ENCODE measurements at places on chromosomes 3 and 15. TPM values are rescaled to one million over a fixed set of nuclear protein-coding genes. Genes with fewer than 3 reads are reported as not detected.

Gene GATA2
- total RNA-seq: not detected

Gene FSTL1
- total RNA-seq: 0.40 TPM

- peak; percentile 13 for DNase-seq
- no peak overlapping the region for H3K27ac ChIP-seq
- no peaks in the 10 kb centered on the region for H3K27me3 ChIP-seq
- no peaks in the 10 kb centered on the region for H3K36me3 ChIP-seq
Observed at GRCh38 chr3:148309390-148310035, 388.2 kb upstream of the AGTR1 start.

DNA sequence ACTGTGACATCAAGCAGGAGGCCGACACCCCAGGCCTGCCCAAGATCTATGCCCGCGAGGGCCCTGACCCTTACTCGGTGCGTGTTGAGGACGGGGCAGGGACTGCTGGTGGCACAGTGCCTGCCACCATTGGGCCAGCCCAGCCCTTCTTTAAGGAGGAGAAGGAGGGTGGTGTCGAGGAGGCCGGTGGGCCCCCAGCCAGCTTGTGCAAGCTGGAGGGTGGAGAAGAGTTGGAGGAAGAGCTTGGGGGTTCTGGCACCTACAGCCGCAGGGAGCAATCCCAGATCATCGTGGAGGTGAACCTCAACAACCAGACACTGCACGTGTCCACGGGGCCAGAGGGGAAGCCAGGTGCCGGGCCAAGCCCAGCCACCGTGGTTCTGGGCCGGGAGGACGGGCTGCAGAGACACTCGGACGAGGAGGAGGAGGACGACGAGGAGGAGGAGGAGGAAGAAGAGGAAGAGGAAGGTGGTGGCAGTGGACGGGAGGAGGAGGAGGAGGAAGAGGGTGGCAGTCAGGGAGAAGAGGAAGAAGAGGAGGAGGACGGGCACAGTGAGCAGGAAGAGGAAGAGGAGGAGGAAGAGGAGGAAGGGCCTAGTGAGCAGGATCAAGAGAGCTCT lies 5.4 kb downstream of the ZBTB47 start:
- no peaks in the 10 kb centered on the region for H3K4me1 ChIP-seq
- no peak overlapping the region for H3K4me3 ChIP-seq
- H3K27ac ChIP-seq: no peak overlapping the region
- H3K36me3 ChIP-seq: no peaks in the 10 kb centered on the region

Gene ZIC1
- total RNA-seq: not detected

- DNase-seq: no peak
- no peak overlapping the region for H3K27ac ChIP-seq
- no peaks in the 10 kb centered on the region for H3K27me3 ChIP-seq
- no peaks in the 10 kb centered on the region for H3K4me1 ChIP-seq
Observed at GRCh38 chr3:36852071-36852470, 87.7 kb upstream of the DCLK3 start.

Gene IL17RD
- total RNA-seq: 0.02 TPM

DNA sequence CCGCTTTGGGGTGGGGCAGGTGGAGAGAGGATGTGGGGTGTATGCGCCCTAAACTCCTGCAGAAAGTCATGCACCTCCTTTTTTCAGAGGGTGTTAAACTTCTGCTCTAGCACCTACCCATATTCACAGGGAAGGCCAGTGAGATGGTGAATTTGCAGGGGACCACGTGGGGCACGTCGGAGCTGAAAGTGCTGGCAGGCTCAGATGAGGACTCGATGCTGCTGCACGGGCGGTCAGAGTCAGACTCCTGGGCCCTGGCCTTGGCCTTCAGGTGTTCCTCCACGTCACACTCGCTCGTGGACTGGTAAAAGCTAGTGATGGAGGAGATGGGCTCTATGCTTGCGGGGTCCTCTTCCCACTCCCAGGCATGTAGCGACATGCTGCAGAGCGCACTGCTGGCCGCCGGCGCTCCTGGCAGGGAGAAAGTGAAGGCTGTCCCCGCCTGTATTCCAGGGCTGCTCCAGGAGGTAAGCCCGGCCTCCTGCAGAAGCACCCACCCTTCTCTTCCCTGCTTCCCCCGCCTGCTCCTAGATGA lies 883 bp downstream of the CFAP92 start:
- H3K4me1 ChIP-seq: peaks cover 23% of the 10 kb centered on the region
- no peak for DNase-seq
- no peaks in the 10 kb centered on the region for H3K36me3 ChIP-seq
- peak overlapping the region; percentile 62 for H3K4me3 ChIP-seq

DNA sequence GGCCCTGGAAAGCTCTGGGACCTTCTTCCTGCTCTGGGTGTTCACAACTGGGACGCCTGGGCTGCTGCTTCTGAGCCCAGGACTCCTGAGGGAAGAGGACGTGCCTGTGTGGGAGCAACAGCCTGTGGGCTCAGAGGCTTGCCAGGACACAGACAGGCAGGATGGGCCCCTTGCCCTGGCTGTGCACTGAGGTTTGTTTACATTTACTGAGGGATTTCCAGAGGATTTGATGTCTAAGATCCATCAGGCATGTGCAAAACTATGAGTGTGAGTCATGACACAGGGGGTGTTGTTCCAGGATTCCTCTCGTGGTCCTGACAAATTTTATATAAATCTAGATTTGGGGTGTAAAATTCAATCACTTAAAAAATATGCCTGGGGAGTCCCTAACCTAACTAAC lies 10.6 kb downstream of the CCR9 start:
- no peak overlapping the region for H3K27ac ChIP-seq
- H3K4me1 ChIP-seq: peaks cover 14% of the 10 kb centered on the region
- no peaks in the 10 kb centered on the region for H3K36me3 ChIP-seq
- peaks cover 4% of the 10 kb centered on the region for H3K27me3 ChIP-seq
- no peak for DNase-seq

GRCh38 chr3:133137042-133137996 lies 99.1 kb downstream of the TMEM108 start:
- peaks cover 10% of the 10 kb centered on the region for H3K27me3 ChIP-seq
- H3K4me3 ChIP-seq: no peak overlapping the region
- H3K36me3 ChIP-seq: no peaks in the 10 kb centered on the region
- DNase-seq: no peak
- no peaks in the 10 kb centered on the region for H3K4me1 ChIP-seq

- no peaks in the 10 kb centered on the region for H3K27me3 ChIP-seq
- DNase-seq: no peak
- H3K36me3 ChIP-seq: no peaks in the 10 kb centered on the region
- no peak overlapping the region for H3K4me3 ChIP-seq
- no peaks in the 10 kb centered on the region for H3K4me1 ChIP-seq
Observed at GRCh38 chr3:36701249-36701572, 63.1 kb downstream of the DCLK3 start.

Gene LRTM1
- total RNA-seq: not detected

DNA sequence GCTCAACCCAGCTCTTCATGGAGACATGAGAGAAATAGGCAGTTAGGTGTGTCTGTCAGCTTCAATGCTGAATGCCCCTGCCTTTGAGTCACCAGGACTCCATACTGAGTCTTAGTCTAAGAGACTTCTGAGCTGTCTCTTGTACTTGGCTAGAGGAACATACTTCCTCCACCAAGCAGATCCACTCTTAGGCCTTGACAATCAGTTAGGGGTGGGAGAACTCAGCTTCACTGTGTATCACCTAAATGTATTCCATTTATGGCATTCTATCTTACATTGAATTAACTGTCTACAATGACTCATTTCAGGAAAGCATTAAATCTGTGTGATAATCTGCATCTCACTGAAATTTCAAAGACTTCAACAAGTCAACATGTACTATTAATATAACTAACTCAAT lies 66.0 kb downstream of the STAC start:
- no peaks in the 10 kb centered on the region for H3K27me3 ChIP-seq
- no peak overlapping the region for H3K4me3 ChIP-seq
- H3K4me1 ChIP-seq: no peaks in the 10 kb centered on the region
- H3K27ac ChIP-seq: no peak overlapping the region
- DNase-seq: no peak

- no peak for DNase-seq
- H3K27me3 ChIP-seq: peaks cover 12% of the 10 kb centered on the region
- H3K4me1 ChIP-seq: no peaks in the 10 kb centered on the region
- H3K36me3 ChIP-seq: no peaks in the 10 kb centered on the region
- H3K4me3 ChIP-seq: no peak overlapping the region
- H3K27ac ChIP-seq: no peak overlapping the region
Observed at GRCh38 chr15:68987676-68988075, 26.8 kb upstream of the NOX5 start.

Gene MAP4
- total RNA-seq: 78.2 TPM
